Activated naive CD8-positive, alpha-beta T cell treated with anti-CD3 and anti-CD28 coated beads for 36 hours (primary cell): ENCODE measurements at places on chromosomes 16 and 17. TPM values are rescaled to one million over a fixed set of nuclear protein-coding genes. Genes with fewer than 3 reads are reported as not detected.

Gene ABCC11
- 0.14 TPM for total RNA-seq

Gene SGF29
- total RNA-seq, result 27.7 TPM

- H3K36me3 ChIP-seq, result no peaks in the 10 kb centered on the region
- peak overlapping the region; percentile 37 for H3K4me3 ChIP-seq
- no peaks in the 10 kb centered on the region for H3K27me3 ChIP-seq
- H3K4me1 ChIP-seq, result peaks cover 20% of the 10 kb centered on the region
- no peak for DNase-seq
- H3K27ac ChIP-seq, result no peak overlapping the region
Measured at GRCh38 chr17:78259192-78259554, 27.7 kb downstream of the TMEM235 start.

- DNase-seq, result no peak
- peaks cover 33% of the 10 kb centered on the region for H3K4me1 ChIP-seq
- H3K4me3 ChIP-seq, result no peak overlapping the region
- H3K36me3 ChIP-seq, result peaks cover 12% of the 10 kb centered on the region
- H3K27me3 ChIP-seq, result no peaks in the 10 kb centered on the region
Measured at GRCh38 chr17:76438906-76439305, 14.0 kb downstream of the UBE2O start.

DNA sequence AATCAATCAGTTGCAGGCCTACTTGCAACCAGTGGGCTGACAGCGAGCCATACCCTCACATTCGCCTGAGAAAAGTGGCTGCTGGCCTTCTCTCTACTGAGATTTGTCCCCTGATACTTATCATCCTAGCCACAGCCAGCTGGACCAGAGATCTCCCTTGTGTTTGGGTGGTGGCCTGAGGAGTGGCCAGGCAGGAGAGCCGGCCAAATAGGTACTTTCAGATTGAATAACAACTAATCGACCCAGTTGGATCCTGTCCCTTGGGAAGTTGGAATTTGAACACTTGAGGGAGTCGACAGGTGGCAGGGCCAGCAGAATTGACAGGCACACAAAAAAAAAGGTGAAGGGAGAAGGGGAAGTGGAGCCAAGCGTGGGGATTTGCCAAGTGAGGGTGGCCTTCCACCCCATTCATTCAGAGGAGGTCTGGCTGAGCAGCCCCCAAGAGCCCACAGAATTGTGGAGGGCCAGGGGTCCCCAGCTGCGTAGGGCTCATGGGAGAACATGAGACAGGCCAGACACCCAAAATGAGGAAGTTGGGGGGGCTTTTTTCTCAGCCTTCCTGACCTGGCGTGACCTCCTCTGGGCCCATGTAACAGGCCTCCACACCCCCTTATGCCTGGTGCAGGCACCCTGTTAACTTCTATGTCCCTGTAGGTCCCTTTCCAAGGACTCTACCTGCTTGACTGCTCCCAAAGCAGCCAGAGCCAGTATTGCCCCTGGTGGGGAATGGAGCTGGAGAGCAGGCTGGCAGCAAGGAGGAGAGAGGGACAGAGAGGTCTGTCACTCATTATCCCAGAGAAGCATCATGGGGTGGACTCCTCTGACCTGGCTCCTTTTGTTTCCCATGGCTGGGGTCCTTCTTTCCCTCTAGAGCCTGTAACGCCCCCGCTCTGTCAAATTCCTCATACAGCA is 2.9 kb upstream of the RANGRF start:
- no peak for DNase-seq
- H3K4me3 ChIP-seq, result no peak overlapping the region
- peaks cover 5% of the 10 kb centered on the region for H3K36me3 ChIP-seq
- H3K27ac ChIP-seq, result no peak overlapping the region
- H3K4me1 ChIP-seq, result peaks cover 20% of the 10 kb centered on the region

DNA sequence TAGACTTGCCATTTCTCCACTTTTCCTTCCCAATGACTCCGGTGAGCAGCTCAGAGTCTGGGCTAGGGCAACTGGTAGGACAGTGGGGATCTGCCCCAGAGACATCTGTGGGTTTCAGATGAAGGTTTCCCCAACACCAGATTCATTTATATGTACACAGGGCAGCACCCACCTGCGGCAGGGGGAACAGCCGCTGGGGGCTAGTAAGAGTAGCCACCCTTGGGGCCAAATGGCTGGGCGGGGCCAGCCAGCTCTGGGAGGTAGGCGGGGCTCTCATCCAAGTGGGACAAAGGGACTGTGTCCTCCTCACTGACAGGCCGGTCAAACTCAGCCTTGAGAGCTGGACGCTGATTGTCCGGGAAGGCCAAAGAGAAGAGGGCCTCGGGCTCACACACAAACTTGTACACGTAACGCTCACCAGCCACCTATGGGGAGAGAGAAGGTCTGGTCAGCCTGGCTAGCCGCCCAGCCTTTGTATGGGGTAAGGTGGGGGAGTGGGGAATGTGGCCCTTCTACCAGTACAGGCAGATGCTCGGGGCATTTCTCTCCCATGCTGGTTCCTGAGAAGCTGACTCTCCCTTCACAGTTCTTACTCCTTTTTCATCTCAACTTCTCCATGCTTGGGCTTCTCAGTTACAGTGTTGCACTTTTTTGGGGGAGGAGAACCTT is 17.7 kb downstream of the ETV4 start:
- no peaks in the 10 kb centered on the region for H3K4me1 ChIP-seq
- peaks cover 2% of the 10 kb centered on the region for H3K36me3 ChIP-seq
- DNase-seq, result no peak
- H3K27ac ChIP-seq, result no peak overlapping the region
- no peak overlapping the region for H3K4me3 ChIP-seq
- no peaks in the 10 kb centered on the region for H3K27me3 ChIP-seq

Gene TPSG1
- not detected for total RNA-seq

Gene CPD
- total RNA-seq, result 23.7 TPM

DNA sequence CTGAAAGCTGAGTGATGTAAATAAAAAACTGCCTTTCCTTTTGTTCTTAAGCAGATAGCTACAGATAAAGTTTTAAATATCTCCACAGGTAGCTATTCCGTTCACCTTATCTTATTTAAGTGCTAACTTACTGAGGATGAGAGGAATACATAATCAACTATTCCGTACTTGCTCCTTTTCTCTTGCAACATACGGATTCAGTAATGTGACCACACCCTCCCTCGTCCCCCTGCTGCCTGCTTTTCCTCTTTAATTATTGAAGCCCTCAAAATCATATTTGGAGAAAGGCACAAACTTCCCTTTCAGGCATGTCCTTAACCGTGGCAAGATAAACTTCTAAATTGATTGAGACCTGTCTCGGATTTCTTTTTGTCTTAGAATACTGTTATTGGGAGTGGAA is 101.4 kb downstream of the MAP2K4 start:
- no peaks in the 10 kb centered on the region for H3K27me3 ChIP-seq
- H3K4me3 ChIP-seq, result no peak overlapping the region
- no peaks in the 10 kb centered on the region for H3K4me1 ChIP-seq
- no peak overlapping the region for H3K27ac ChIP-seq

GRCh38 chr16:85526185-85526974 is 86.7 kb upstream of the GSE1 start:
- H3K4me1 ChIP-seq, result no peaks in the 10 kb centered on the region
- H3K27me3 ChIP-seq, result no peaks in the 10 kb centered on the region
- H3K27ac ChIP-seq, result no peak overlapping the region
- no peak overlapping the region for H3K4me3 ChIP-seq
- no peak for DNase-seq

Gene HSF5
- 3.9 TPM for total RNA-seq

DNA sequence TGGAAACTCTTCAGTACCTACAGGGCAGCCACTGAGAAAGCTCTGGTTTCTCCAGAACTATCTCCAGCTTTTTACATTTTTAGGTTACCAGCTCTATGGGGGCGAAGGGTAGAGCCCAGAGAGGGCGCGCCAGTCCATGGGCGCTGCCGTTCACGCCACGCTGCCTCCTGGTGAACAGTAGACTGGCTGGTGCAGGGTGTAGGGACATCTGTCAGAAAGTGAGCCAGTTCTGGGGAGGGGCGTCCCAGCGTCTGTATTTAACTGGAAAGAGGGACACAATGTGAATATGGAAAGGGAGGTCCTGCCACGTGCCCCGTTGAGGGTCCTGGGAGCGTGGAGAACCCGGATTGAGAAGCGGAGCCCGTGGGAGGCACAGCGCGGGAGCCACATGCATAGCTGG is 16.4 kb upstream of the CLEC18A start:
- H3K27ac ChIP-seq, result no peak overlapping the region
- no peaks in the 10 kb centered on the region for H3K4me1 ChIP-seq
- no peaks in the 10 kb centered on the region for H3K27me3 ChIP-seq
- peaks cover 4% of the 10 kb centered on the region for H3K36me3 ChIP-seq
- DNase-seq, result no peak

Gene PERCC1
- 0.25 TPM for total RNA-seq

Gene GRB7
- total RNA-seq, result 0.60 TPM

GRCh38 chr16:66473051-66473571 is 46.0 kb downstream of the BEAN1 start:
- no peaks in the 10 kb centered on the region for H3K36me3 ChIP-seq
- H3K27me3 ChIP-seq, result no peaks in the 10 kb centered on the region
- H3K4me1 ChIP-seq, result peaks cover 15% of the 10 kb centered on the region
- DNase-seq, result no peak
- no peak overlapping the region for H3K27ac ChIP-seq

GRCh38 chr16:10509534-10510025 is 70.8 kb downstream of the EMP2 start:
- no peaks in the 10 kb centered on the region for H3K27me3 ChIP-seq
- no peaks in the 10 kb centered on the region for H3K36me3 ChIP-seq
- DNase-seq, result peak; percentile 54
- no peak overlapping the region for H3K27ac ChIP-seq
- no peak overlapping the region for H3K4me3 ChIP-seq

- H3K4me1 ChIP-seq, result peaks cover 1% of the 10 kb centered on the region
- peaks cover 48% of the 10 kb centered on the region for H3K27me3 ChIP-seq
- H3K4me3 ChIP-seq, result no peak overlapping the region
- no peak overlapping the region for H3K27ac ChIP-seq
- no peaks in the 10 kb centered on the region for H3K36me3 ChIP-seq
Measured at GRCh38 chr17:66978514-66979061, 14.1 kb downstream of the CACNG4 start.
